ENCODE measurements at places on chromosomes 6 and 20.

- no peak for DNase-seq
Observed at GRCh38 chr20:5933802-5934436, 16.4 kb downstream of the TRMT6 start.

DNA sequence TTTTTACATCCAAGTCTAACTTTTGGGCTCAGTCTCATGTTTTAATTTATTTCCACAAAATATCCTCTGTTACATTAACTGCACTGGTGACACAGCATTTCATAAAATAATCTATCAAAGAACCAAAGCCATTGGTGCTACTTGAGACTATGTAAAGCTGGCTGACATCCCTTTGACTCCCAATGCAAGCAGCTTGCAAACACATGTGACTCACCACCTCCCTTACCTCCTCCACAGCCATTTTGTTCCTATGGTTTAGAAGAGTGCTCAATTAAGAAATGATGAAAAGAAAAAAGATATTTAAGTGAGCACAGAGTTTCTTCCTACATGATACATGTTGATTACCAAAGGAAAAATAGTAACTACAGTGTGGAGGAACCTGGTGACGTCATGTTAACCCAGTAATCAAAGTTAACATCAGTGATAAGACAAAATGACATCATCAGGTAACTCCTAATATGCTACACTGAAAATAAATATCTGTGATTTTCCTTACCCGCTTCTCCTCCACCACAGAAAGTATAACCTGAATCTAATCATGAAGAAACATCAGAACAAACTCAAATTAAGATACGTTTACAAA lies 53.3 kb upstream of the LGSN start:
- DNase-seq, result no peak

GRCh38 chr20:3472105-3472504 lies 1.3 kb downstream of the ATRN start:
- no peak for DNase-seq

DNA sequence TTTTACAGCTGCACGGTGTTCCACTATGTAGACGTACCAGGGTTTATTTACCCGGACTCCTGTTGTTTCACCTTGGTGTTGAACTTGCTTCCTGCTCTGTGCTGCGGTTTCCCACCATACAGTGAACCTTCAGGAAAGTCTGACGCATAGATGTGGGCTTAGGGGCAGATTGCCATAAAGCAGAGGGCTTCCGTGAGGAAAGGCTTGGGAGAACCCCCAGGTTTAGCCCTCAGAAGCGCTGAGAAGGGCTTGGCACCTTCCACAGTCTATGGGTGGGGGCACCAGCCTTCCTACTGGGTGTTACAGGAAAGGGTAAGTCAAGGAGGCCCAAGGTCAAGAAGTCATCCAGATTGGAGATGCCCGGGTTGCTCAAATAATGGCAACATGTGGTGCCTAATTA lies 19.2 kb upstream of the MRPS18A start:
- no peak for DNase-seq

- no peak for DNase-seq
Observed at GRCh38 chr20:53929974-53930650, 140.3 kb downstream of the BCAS1 start.

- DNase-seq, result no peak
Observed at GRCh38 chr20:45016089-45016671, 49.9 kb downstream of the STK4 start.

GRCh38 chr6:38504996-38505395 lies 134.7 kb downstream of the BTBD9 start:
- DNase-seq, result no peak

Data from stimulated activated CD4-positive, alpha-beta T cell treated with anti-CD3 and anti-CD28 coated beads, Interleukin-15, amount 100 ng/mL, for 48 hours (primary cell).